ENCODE measurements at places on chromosomes 5 and 9. TPM values are rescaled to one million over a fixed set of nuclear protein-coding genes. Genes with fewer than 3 reads are reported as not detected.

GRCh38 chr9:12775679-12776512, 1.1 kb downstream of the LURAP1L start:
- peak overlapping the region; percentile 82 for H3K27ac ChIP-seq
- peaks cover 3% of the 10 kb centered on the region for H3K4me1 ChIP-seq
- DNase-seq: no peak

- no peak overlapping the region for H3K27ac ChIP-seq
- H3K4me3 ChIP-seq: no peak overlapping the region
- H3K4me1 ChIP-seq: no peaks in the 10 kb centered on the region
- no peaks in the 10 kb centered on the region for H3K36me3 ChIP-seq
- no peaks in the 10 kb centered on the region for H3K27me3 ChIP-seq
Observed at GRCh38 chr9:111819360-111819759, 24.6 kb upstream of the SHOC1 start.

Gene HDAC3
- 75.5 TPM for total RNA-seq

Gene EXOSC3
- total RNA-seq: 45.3 TPM

Gene FBXW11
- 111 TPM for total RNA-seq

DNA sequence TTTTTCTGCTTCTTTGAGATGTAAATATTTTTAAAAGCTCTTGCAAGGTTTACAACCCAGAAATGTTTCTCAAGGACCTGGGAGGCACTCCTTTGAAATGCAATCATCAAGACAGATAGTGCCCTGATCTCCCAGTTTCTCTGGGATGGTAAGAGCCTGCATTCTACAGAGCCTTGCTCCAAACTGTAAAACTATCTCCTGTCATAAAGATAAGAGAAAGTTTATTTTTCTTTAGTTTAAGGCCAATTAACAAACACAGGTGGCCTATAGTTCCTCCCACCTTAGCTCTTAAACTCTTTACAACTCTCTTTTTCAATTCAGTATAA, 1231.1 kb upstream of the NUDT12 start:
- H3K4me3 ChIP-seq: no peak overlapping the region
- no peaks in the 10 kb centered on the region for H3K4me1 ChIP-seq

- no peak overlapping the region for H3K27ac ChIP-seq
- no peaks in the 10 kb centered on the region for H3K36me3 ChIP-seq
- H3K27me3 ChIP-seq: no peaks in the 10 kb centered on the region
- H3K4me1 ChIP-seq: no peaks in the 10 kb centered on the region
- H3K4me3 ChIP-seq: no peak overlapping the region
Observed at GRCh38 chr5:54215233-54215736, 95.1 kb downstream of the ARL15 start.

GRCh38 chr5:171907725-171908343, 98.6 kb downstream of the FBXW11 start:
- peak; percentile 28 for DNase-seq
- no peak overlapping the region for H3K27ac ChIP-seq
- H3K27me3 ChIP-seq: no peaks in the 10 kb centered on the region

GRCh38 chr5:103525361-103525760, 37.2 kb downstream of the NUDT12 start:
- no peaks in the 10 kb centered on the region for H3K27me3 ChIP-seq
- no peaks in the 10 kb centered on the region for H3K36me3 ChIP-seq
- H3K4me3 ChIP-seq: no peak overlapping the region
- H3K4me1 ChIP-seq: no peaks in the 10 kb centered on the region

Gene LCN9
- not detected for total RNA-seq

GRCh38 chr9:127569886-127570401, 42.1 kb upstream of the STXBP1 start:
- DNase-seq: no peak
- peak overlapping the region; percentile 81 for H3K27ac ChIP-seq
- no peaks in the 10 kb centered on the region for H3K27me3 ChIP-seq
- peaks cover 3% of the 10 kb centered on the region for H3K36me3 ChIP-seq
- H3K4me1 ChIP-seq: peaks cover 44% of the 10 kb centered on the region

GRCh38 chr5:59157068-59157467, 574.2 kb downstream of the RAB3C start:
- H3K4me3 ChIP-seq: no peak overlapping the region
- H3K27ac ChIP-seq: no peak overlapping the region
- H3K36me3 ChIP-seq: no peaks in the 10 kb centered on the region
- no peak for DNase-seq
- no peaks in the 10 kb centered on the region for H3K4me1 ChIP-seq

DNA sequence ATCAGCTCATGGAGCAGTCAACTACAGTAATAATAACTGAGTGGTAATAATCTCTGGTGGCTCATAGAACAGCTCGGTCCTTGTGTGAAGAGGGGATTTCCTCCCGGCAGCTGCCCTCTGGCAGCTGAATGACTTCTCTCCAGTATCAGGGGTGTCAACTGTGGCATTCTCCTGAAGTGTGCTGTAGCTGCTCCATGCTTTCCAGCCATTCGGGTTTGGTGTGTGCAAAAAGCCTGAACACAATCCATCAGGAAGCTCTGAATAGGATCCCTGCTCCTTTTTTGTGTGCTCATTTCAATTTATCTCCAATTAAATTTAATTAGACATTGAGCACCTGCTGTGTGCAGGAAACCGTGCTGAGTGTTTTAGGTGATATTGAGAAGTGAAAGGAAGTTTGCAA, 59.8 kb upstream of the BARX1 start:
- H3K27ac ChIP-seq: no peak overlapping the region
- no peaks in the 10 kb centered on the region for H3K27me3 ChIP-seq
- H3K4me3 ChIP-seq: no peak overlapping the region
- H3K36me3 ChIP-seq: no peaks in the 10 kb centered on the region
- no peak for DNase-seq

Gene FREM1
- total RNA-seq: not detected

- no peaks in the 10 kb centered on the region for H3K36me3 ChIP-seq
- no peak overlapping the region for H3K27ac ChIP-seq
- H3K4me3 ChIP-seq: no peak overlapping the region
Observed at GRCh38 chr5:26339576-26339975, 698.8 kb downstream of the CDH9 start.

- H3K4me1 ChIP-seq: no peaks in the 10 kb centered on the region
- peaks cover 3% of the 10 kb centered on the region for H3K36me3 ChIP-seq
- no peaks in the 10 kb centered on the region for H3K27me3 ChIP-seq
Observed at GRCh38 chr5:113578091-113578490, 64.6 kb downstream of the YTHDC2 start.

- H3K27ac ChIP-seq: no peak overlapping the region
- no peak overlapping the region for H3K4me3 ChIP-seq
- no peaks in the 10 kb centered on the region for H3K27me3 ChIP-seq
- H3K4me1 ChIP-seq: no peaks in the 10 kb centered on the region
Observed at GRCh38 chr9:120438836-120439546, 141.0 kb downstream of the CDK5RAP2 start.

Gene COL5A1
- 5.7 TPM for total RNA-seq

Gene TRIM14
- 9.7 TPM for total RNA-seq

Gene SLC2A6
- 48.2 TPM for total RNA-seq

- H3K36me3 ChIP-seq: no peaks in the 10 kb centered on the region
- no peak for DNase-seq
- no peak overlapping the region for H3K27ac ChIP-seq
- H3K4me1 ChIP-seq: no peaks in the 10 kb centered on the region
Observed at GRCh38 chr9:13721481-13722235, 442.2 kb upstream of the MPDZ start.

DNA sequence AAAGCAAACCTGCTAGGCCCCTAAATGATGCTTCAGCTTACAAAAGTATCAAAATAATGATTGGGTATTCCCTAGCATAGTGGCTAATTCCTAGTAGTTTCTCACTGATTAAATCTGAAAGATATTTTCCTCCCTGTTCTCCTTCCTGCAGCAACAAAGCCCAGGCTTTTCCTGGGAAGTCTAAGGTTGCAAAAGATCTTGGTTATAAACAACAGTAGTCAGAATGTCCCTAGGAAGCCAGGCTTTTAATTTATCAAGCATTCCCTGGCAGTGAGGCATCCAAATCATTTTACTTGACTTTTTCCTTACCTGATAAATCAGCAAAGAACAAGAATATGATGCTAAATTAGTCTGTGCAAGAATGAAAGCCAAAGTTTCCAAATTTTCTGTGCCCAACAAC, 272.0 kb downstream of the PDE4D start:
- no peaks in the 10 kb centered on the region for H3K4me1 ChIP-seq
- no peak overlapping the region for H3K27ac ChIP-seq
- H3K27me3 ChIP-seq: no peaks in the 10 kb centered on the region
- DNase-seq: no peak
- no peaks in the 10 kb centered on the region for H3K36me3 ChIP-seq
- no peak overlapping the region for H3K4me3 ChIP-seq

- no peak for DNase-seq
- H3K36me3 ChIP-seq: no peaks in the 10 kb centered on the region
- no peaks in the 10 kb centered on the region for H3K27me3 ChIP-seq
- H3K4me1 ChIP-seq: no peaks in the 10 kb centered on the region
- no peak overlapping the region for H3K4me3 ChIP-seq
Observed at GRCh38 chr9:16996901-16997491, 126.5 kb upstream of the BNC2 start.

GRCh38 chr9:130952065-130952762, 13.2 kb upstream of the FIBCD1 start:
- no peaks in the 10 kb centered on the region for H3K27me3 ChIP-seq
- no peak for DNase-seq
- no peak overlapping the region for H3K4me3 ChIP-seq
- no peaks in the 10 kb centered on the region for H3K36me3 ChIP-seq
- no peaks in the 10 kb centered on the region for H3K4me1 ChIP-seq
- no peak overlapping the region for H3K27ac ChIP-seq

GRCh38 chr9:30258094-30258493, 2126.3 kb upstream of the ACO1 start:
- no peak overlapping the region for H3K4me3 ChIP-seq
- DNase-seq: no peak
- no peak overlapping the region for H3K27ac ChIP-seq
- no peaks in the 10 kb centered on the region for H3K36me3 ChIP-seq
- no peaks in the 10 kb centered on the region for H3K4me1 ChIP-seq
- H3K27me3 ChIP-seq: no peaks in the 10 kb centered on the region

DNA sequence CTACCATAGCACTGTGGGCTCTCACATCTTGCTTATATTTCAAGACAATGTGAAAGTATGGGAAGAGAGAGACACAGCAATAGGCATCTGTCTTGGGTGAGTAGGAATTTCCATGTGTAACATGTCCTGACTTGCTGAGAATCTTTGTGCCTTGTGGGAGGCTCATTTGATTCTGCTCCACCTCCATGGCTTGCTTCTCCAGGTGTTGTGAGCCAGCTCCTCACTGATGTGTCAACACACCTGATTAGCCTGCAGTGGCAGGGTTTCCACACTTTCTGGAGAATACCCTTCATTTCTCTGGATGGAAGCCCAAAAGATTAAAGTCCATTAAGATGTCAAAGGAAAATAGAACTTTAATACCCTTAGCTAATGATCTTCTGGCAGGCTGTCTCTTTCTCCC, 613.6 kb downstream of the ZNF608 start:
- no peaks in the 10 kb centered on the region for H3K4me1 ChIP-seq
- no peak overlapping the region for H3K27ac ChIP-seq
- H3K36me3 ChIP-seq: no peaks in the 10 kb centered on the region
- H3K4me3 ChIP-seq: no peak overlapping the region
- no peaks in the 10 kb centered on the region for H3K27me3 ChIP-seq
- no peak for DNase-seq

- H3K27me3 ChIP-seq: no peaks in the 10 kb centered on the region
- no peak overlapping the region for H3K27ac ChIP-seq
- no peaks in the 10 kb centered on the region for H3K36me3 ChIP-seq
Observed at GRCh38 chr5:23446424-23446823, 61.0 kb upstream of the PRDM9 start.

DNA sequence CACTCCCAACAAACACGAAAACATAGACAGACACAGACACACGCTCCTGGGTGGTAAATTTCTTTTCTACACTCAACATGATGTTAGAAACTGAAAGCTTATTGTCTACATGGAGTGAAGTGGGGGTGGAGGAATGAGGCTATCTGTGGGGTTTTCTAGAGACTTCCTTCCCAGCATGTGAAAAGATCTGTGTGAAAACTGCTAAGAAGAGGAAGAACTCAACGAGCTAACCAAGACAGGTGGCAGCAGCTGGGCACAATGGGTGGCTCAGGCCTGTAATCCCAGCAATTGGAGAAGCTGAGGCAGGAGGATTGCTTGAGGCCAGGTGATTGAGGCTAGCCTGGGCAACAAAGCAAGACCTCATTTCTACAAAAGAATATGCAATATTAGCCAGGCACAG, 7.6 kb downstream of the FYB1 start:
- H3K4me1 ChIP-seq: no peaks in the 10 kb centered on the region
- no peaks in the 10 kb centered on the region for H3K36me3 ChIP-seq
- no peak overlapping the region for H3K4me3 ChIP-seq
- no peak overlapping the region for H3K27ac ChIP-seq
